ENCODE measurements at places on chromosomes 5 and 9. TPM values are rescaled to one million over a fixed set of nuclear protein-coding genes. Genes with fewer than 3 reads are reported as not detected.

DNA sequence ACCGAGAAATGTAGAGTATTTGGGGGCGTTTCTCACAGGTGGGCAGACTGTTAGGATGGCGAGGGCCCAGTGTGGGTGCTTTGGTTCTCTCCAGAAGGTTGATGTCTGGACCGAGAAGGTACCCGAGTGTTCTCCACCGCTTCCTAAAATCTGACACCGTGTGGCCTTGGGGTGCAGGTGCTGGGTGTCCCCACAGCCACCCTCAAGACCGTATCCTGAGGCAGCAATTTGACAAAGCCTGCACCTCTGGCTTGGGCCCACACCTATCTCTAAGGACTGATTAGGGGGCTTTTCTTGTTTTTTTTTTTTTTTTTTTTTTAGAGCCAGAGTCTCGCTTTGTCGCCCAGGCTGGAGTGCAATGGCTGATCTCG, 1.3 kb downstream of the PPP1R26 start:
- H3K4me3 ChIP-seq: peak overlapping the region; percentile 56
- H3K27ac ChIP-seq: no peak overlapping the region
- H3K27me3 ChIP-seq: no peaks in the 10 kb centered on the region
- peak; percentile 27 for DNase-seq
- H3K4me1 ChIP-seq: peaks cover 23% of the 10 kb centered on the region

DNA sequence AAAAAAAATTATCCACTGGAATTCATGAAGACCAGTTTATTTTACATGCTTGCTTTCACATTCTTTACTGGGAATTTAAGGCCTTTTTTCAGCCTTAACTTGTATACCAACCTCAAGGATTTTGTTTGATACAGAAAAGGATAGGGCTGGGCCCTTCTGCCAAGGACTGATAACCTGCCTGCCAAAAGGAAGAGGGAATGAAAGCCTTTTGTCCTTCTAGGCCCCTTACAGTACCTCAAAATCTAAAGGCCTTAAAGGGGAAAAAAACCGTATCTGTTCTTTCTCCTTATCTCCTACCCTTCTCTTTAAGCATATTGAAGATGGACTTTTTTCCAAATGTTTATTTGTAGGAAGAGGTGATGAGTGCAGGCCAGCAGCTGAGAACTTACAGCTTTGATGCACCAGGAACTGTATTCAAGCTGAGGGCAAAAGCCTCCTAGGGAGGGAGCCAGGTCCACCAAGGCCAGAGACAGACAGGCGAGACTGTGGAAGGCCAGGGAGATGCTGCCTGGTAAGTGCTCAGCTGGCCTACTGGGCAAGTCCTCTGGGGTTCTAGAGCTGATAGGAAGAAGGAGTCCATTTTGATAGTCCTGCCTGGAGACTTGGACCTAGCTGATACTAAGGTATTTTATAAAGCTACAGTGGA, 31.8 kb downstream of the FAXDC2 start:
- no peaks in the 10 kb centered on the region for H3K27me3 ChIP-seq
- no peak overlapping the region for H3K4me3 ChIP-seq
- no peak overlapping the region for H3K27ac ChIP-seq
- H3K36me3 ChIP-seq: peaks cover 8% of the 10 kb centered on the region

DNA sequence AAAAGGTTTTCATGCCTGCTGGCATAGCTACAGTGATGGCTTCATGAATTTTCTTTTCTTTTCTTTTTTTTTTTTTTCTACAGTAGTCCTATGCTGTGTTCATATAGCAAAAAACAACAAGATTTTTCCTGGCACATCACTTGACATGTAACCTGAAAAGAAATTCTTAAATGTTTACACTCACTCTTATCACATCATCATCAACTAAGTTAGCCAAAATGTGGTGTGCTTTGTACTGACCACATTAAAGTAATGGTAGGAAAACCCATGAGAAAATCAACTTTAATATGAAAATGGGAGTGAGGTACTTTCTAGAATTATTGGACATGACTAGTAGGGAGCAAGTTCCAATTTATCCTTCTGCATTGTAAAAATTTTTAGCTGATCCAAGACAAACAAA, 146.7 kb downstream of the SSBP2 start:
- no peaks in the 10 kb centered on the region for H3K27me3 ChIP-seq
- no peaks in the 10 kb centered on the region for H3K36me3 ChIP-seq
- no peak for DNase-seq
- H3K4me1 ChIP-seq: no peaks in the 10 kb centered on the region
- no peak overlapping the region for H3K27ac ChIP-seq
- no peak overlapping the region for H3K4me3 ChIP-seq

GRCh38 chr9:38681747-38682227, 38.1 kb downstream of the FAM240B start:
- H3K27me3 ChIP-seq: no peaks in the 10 kb centered on the region
- H3K27ac ChIP-seq: no peak overlapping the region
- no peaks in the 10 kb centered on the region for H3K4me1 ChIP-seq
- DNase-seq: no peak
- H3K4me3 ChIP-seq: no peak overlapping the region

DNA sequence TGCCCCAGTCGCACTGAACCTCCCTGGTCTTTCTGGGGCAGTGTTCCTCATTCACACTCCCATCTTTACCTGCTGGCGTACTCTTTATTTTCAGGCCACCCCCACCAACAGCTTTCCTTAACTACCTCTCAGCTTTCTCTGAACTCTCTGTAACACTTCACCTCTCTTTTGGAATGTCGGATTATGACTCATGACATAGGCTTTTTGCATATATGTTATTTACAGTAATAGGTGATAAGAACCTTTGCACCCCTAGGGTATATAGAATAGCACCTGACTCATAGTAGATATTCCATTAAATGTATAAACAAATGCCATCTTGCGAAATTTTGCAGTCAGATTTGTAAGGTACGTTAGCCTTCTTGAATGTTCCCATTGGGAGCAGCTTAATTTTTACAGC, 52.9 kb upstream of the MIER3 start:
- H3K27me3 ChIP-seq: no peaks in the 10 kb centered on the region
- H3K27ac ChIP-seq: no peak overlapping the region
- H3K4me1 ChIP-seq: no peaks in the 10 kb centered on the region
- no peak for DNase-seq
- H3K36me3 ChIP-seq: no peaks in the 10 kb centered on the region

DNA sequence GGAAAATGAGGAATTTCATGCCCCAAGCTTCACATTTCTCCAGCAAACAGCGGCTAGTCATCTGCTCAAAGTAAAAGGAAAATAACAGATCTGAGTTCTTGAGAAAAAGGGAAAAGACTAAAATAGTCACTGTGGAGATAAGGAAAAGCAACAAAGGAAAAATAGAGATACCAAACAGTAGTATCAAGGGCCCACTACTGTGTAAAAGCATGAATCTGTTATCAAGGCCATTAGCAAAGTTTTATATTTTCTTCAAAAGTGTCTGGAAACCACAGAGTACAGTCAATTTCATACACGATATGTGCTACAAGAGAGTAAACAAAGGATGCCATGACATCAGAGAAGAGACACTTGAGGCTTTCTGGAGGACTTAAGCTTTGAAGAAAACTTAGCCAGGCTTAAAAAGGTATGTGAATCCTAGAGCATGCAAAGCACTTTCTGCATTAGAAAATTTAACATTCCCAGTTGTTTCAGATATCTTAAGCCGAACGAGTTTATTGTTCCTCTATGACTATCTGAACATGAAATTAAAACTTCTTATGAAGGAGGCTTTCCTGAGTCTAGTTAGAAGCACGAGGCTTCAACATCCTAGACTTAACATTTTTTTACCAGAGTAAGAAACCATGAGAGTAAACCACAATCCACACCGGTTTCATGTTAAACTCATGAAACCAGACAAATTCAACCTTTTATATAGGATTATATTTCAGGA, 1.2 kb downstream of the TTC33 start:
- peak overlapping the region; percentile 75 for H3K4me3 ChIP-seq
- H3K4me1 ChIP-seq: peaks cover 5% of the 10 kb centered on the region
- peak; percentile 67 for DNase-seq
- H3K27ac ChIP-seq: peak overlapping the region; percentile 68

GRCh38 chr5:38467353-38468040, 88.9 kb downstream of the LIFR start:
- H3K4me1 ChIP-seq: peaks cover 3% of the 10 kb centered on the region
- no peak overlapping the region for H3K27ac ChIP-seq
- H3K27me3 ChIP-seq: peaks cover 25% of the 10 kb centered on the region
- no peak for DNase-seq
- H3K4me3 ChIP-seq: no peak overlapping the region

DNA sequence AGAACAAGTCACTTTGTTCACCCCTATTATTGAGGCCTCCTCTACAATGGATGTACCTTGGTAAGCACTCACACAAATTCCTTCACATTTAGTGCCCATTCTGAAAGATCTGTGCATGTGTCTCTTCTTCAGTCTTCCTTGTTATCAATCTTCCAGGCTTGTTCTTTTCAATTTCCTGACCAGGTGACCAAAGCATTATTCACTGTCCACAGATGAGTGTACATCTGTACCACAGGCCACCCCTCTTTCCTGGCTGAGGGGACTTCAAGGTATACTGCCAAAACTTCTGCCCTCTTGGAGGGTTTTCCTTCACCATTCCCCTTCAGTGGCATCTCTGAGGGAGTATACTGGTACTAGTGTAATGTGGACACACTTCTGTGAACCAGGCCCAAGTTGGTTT, 25.5 kb upstream of the STOM start:
- H3K4me3 ChIP-seq: no peak overlapping the region
- H3K4me1 ChIP-seq: no peaks in the 10 kb centered on the region
- no peaks in the 10 kb centered on the region for H3K27me3 ChIP-seq
- H3K27ac ChIP-seq: no peak overlapping the region

DNA sequence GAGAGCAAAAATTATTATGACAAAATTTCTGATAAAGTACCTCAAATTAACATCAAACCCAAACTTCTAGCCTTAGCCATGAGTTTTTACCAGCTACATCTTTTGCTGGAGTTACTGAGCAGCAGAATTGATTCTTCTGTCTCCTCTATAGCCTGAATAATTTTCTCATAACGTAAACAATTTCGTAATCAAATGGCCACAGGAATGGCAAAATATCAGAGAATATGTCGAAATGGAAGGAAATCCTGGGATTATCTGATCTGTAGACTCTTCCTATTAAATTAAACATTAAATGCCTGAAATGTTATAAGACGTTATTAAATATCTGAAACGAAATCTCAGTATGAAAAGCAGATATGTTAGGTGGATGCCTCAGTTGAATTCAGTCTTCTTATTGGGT, 41.1 kb downstream of the LURAP1L start:
- no peak for DNase-seq
- no peak overlapping the region for H3K4me3 ChIP-seq
- H3K27ac ChIP-seq: no peak overlapping the region

GRCh38 chr5:141878186-141878710, at the start of gene PCDH1:
Gene PCDH1 (minus strand): TSS chr5:141878410. CDS start chr5:141878262, 148 bp downstream.
- peaks cover 52% of the 10 kb centered on the region for H3K27me3 ChIP-seq
- peak within 1 kb of the TSS; percentile 52 for H3K4me3 ChIP-seq
- peak; percentile 37 for DNase-seq
- H3K27ac ChIP-seq: peak within 1 kb of the TSS; percentile 23

DNA sequence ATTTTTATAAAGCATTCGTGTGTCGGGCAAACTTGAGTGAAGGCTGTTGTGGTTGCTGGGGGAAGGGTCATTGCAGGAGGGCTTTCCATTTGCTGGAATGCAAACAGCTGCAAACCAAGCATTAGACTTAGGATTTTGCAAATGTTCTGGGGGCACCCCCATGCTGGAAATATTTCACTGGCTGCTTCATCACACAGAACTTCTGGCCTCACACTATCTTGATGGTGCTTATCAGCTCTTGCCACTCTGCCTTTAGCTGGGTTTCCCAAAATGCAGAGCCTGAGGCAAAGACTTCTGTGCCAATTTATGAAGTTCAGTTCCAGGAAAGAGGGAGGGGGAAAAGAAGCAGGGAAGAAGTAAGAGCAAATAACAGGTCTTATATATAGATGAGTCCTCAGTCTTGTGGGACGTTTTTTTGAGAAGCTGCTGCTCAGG, 8.6 kb upstream of the COL15A1 start:
- H3K4me1 ChIP-seq: no peaks in the 10 kb centered on the region
- H3K36me3 ChIP-seq: no peaks in the 10 kb centered on the region
- no peak overlapping the region for H3K4me3 ChIP-seq
- no peak for DNase-seq
- H3K27ac ChIP-seq: no peak overlapping the region

DNA sequence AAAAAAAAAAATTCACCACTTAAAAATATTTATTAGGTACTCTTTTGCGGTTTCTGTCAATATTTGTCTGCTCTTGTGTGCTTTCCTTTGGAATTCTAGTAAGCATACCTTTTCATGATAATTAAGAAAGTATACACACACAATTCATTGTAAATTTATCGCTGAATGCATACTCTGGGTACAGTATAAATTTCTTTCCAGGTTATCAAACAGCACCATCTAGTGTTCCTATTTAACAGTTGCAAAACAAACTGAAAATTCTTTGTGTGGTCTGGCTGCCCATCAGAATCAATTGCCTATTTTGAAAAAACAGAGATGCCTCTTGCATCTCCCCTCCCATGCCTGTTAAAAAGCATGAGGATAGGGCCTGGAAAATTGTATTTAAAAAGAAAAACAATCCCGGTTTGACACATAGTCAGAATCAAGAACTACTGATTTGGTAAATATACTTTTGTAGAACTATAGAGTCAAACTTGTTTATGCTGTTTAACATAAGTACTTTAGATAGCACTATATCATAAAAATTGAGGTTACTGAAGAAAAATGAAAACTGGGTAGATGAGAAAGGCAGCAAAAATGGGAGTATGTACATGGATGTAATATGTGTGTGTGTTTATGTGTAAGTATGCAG, 16.2 kb downstream of the PGGT1B start:
- H3K27me3 ChIP-seq: no peaks in the 10 kb centered on the region
- no peak overlapping the region for H3K4me3 ChIP-seq
- no peak for DNase-seq
- H3K36me3 ChIP-seq: peaks cover 6% of the 10 kb centered on the region
- no peak overlapping the region for H3K27ac ChIP-seq
- no peaks in the 10 kb centered on the region for H3K4me1 ChIP-seq

GRCh38 chr5:180818677-180819341, 16.2 kb upstream of the MGAT1 start:
- no peak overlapping the region for H3K27ac ChIP-seq
- no peaks in the 10 kb centered on the region for H3K27me3 ChIP-seq
- no peaks in the 10 kb centered on the region for H3K36me3 ChIP-seq

- H3K4me1 ChIP-seq: no peaks in the 10 kb centered on the region
- H3K36me3 ChIP-seq: no peaks in the 10 kb centered on the region
- no peak overlapping the region for H3K27ac ChIP-seq
- no peak for DNase-seq
Measured at GRCh38 chr5:169270827-169271226, 30.1 kb downstream of the SLIT3 start.

- no peak overlapping the region for H3K4me3 ChIP-seq
- no peaks in the 10 kb centered on the region for H3K27me3 ChIP-seq
- no peak for DNase-seq
- no peak overlapping the region for H3K27ac ChIP-seq
Measured at GRCh38 chr5:41858890-41859289, 11.3 kb downstream of the OXCT1 start.

GRCh38 chr9:138098116-138098907, 220.7 kb downstream of the CACNA1B start:
- no peaks in the 10 kb centered on the region for H3K27me3 ChIP-seq
- H3K27ac ChIP-seq: no peak overlapping the region
- H3K4me3 ChIP-seq: no peak overlapping the region
- DNase-seq: no peak

SELENOP gene
- 1.8 TPM for total RNA-seq

HSD17B3 gene
- total RNA-seq: 0.68 TPM

PDGFRB gene
- total RNA-seq: 61.6 TPM

SVEP1 gene
- total RNA-seq: not detected

DCTN4 gene
- 90.0 TPM for total RNA-seq

Measured in natural killer cell (primary cell).